Stimulated activated CD4-positive, alpha-beta T cell treated with anti-CD3 and anti-CD28 coated beads, Interleukin-12 subunit alpha, Interleukin-12 subunit beta, amount 100 ng/mL, for 4 hours (primary cell): ENCODE measurements at places on chromosomes 13 and 19.

DNA sequence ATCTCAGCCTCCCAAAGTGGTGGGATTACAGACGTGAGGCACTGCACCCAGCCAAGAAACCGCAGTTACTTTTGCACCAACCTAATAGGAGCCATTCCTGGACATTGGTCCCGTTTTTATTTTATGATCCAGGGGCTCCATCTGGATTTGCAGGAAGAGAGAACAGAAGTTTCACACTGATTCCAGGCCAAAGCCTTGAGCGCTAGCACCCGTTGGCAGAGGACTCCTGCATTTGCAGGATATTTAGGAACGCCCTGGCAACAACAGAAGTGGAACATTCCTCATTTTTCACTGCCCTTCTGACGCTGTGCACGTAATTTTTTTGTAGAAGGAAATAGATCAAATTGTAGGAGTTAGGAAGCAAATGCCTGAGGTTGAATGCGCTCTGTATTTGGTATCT, 11.7 kb upstream of the SULT2A1 start:
- no peak for DNase-seq

DNA sequence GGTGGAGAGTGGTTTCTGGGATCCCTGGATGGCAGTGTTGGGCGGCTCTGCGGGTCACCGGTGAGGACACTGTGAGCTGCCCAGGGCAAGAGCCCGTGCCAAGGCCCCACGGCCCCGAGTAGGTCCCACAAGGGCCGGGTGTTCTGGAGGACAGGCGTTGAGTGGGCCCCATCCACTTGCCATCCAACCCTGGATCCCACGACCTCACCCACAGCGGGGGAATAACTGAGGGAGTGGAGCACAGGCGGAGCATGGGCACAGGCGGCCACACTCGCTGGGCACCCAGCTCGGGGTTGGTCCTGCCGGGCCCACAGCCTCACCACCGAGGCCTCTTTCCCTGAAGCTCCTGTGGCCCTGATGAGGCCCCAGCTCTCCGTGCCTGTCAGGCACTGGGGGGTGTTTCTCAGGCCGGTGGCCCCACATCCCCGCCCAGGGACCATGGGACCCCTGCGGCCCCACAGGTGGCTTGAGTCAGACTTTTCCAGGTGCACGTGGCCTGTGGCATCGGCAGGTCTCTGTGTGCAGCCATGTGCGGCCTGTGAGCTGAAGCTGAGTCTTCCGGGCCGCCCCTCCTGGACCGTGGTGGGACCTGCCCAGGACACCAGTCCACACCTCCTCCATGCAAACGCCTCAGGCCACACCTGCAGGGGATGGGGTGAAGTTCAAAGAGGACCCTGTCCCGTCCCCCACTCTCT, 16.6 kb downstream of the TMEM255B start:
- DNase-seq, result no peak

DNA sequence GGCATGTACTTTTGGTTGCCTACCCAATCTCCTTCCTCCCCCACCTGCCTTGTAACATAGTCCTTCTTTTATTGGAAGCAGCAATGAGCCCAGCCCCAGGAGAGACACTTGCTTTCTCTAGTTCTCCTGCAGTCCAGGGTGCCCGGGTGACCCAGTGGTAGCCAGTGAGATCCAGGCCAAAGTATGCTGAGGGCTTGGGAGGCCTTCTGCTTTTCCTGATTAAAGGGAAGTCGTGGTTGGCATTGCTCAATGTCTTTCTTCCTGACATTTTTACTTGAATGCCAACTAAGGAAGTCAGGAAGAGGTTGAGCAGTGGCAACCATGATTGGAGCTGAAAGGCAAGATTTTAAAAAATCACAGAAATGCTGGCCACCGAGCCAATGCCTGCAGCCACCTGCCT, 25.7 kb downstream of the CNMD start:
- DNase-seq, result no peak

- no peak for DNase-seq
These were observed 45.8 kb downstream of the CAPN12 start for GRCh38 chr19:38698225-38699026.

- no peak for DNase-seq
These were observed 57.9 kb downstream of the KCTD12 start for GRCh38 chr13:76828316-76828741.

DNA sequence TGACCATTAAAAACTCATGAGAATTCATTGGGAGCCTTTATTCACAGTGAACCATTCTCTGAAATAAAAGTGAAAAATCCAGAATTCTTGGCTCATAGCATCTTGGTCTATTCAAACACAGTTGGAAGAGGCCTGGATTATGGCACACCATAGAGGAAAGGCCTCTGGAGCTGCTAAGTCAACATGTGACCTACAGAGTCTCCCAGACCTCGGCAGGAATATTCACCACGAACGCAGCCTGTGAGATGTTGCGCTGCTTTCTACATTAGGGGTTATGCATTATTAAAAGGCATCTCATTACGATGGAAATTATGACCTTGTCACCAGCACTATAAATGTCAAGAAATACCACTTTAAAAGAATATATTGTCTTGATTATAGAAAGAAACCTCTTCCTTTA, 132.6 kb downstream of the EFNB2 start:
- no peak for DNase-seq

GRCh38 chr19:24032651-24033050, 54.3 kb upstream of the ZNF254 start:
- no peak for DNase-seq

DNA sequence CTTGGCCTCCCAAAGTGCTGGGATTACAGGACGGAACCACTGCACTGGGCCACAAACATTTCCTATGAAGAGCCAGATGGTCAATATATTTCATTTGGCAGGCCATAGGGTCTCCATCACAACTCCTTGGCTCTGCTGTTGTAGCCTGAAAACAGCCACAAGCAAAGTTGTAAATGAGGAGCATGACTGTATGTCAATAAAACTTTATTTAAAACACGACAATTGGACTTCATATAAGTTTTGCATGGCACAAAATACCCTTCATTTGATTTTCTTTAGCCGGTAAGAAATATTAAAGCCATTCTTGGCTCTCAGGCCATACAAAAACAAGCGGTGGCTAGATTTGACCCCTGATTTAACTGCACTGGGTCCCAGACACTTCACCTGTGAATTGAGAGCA, 3.1 kb upstream of the FPR1 start:
- no peak for DNase-seq

DNA sequence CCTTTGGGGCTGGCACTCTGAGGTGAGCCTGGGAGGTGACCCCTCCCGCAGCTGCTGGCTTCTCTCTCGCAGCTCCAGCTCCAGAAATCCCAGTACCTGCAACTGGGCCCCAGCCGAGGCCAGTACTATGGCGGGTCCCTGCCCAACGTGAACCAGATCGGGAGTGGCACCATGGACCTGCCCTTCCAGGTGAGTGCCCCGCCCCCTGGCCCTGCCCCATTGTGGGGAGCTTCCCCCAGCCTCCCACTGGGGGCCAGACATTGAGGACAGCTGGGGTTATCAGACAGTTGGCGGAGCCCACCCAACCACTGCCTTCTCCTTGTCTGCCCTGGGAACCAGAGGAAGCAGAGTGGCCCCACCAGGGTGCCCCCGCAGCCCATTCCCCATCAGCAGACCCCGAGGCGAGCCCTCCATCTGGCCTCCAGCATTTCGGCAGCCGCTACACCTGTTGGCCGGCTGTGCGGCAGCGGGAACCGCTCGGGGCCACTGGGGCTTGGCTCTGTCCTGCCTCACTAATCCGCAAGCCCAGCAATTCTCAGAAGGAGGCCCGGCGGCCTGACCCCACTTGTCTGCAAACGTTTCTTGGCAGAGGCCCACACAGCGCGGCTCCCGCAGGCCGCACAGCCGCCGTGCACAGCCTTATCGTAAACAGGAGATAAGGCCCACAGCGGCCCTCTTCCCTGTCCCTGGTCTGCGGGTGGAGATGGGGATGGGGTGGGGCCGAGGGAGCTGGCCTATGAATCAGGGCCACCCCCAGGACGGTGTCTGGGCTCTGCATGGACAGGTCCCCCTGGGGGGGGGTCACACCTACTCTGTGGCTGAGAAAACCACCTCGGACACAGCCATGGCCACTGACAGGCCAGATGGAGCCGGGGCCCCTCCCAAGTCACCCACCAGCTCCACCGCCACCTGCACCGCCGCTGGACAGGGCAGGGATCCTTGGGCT, 48.0 kb downstream of the COMP start:
- DNase-seq, result no peak

- no peak for DNase-seq
These were observed 100.7 kb downstream of the DGKH start for GRCh38 chr13:42149136-42149535.

GRCh38 chr19:41965106-41965505, 6.0 kb upstream of the RABAC1 start:
- no peak for DNase-seq

DNA sequence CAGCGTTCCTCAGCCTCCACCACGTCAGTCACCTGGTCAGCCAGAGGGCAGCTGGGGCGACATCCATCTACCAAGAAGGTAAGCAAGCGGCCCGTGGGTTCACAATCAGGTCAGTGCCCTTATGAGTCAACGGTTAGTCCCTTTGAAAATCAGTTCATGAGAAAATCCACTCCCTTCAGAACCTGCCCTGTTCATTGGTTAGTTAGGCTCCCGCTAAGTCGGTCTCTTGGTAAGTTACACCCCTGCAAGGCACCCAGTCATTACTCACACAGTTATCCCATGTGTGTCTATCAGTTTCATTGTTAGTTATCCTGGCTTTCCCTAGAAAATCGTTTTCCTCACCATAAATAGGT, 564 bp downstream of the SIGLECL1 start:
- DNase-seq, result no peak

DNA sequence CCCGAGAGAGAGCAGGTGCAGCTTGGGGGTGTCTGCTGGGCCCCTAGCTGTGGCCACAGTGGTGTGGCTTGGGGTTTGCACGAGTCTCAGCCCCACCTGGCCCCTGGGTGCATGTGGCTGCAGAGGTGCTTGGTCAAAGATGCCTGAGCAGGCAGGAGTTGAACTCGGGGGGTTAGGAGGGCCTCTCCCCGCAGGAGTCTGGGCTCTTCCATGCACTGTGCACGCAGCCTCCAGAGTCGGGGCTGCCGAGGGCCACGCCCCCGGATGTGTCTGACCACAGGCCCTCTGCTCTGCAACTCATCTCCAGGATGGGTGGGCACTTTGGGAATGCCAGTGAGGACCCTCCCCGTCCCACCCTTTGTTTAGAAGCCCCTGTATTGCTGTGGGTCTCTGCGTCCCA, 91.5 kb upstream of the MCF2L start:
- no peak for DNase-seq

DNA sequence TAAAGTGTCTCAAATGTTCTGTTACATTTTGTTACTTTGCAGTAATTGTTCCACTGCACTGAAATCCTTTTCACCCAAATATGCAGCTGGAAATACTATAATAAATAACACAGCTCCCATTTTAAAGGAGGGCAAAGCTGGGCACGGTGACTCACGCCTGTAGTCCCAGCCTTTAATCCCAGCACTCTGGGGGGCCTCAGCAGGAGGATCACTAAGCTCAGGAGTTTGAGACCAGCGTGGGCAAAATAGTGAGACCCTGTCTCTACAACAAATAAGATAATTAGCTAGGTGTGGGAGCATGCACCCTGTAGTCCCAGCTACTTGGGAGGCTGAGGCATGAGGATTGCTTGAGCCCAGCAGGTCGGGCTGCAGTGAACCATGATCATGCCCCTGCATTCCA, 7.5 kb upstream of the UBAC2 start:
- no peak for DNase-seq

GRCh38 chr13:68056816-68057710, 826.9 kb upstream of the PCDH9 start:
- no peak for DNase-seq

DNA sequence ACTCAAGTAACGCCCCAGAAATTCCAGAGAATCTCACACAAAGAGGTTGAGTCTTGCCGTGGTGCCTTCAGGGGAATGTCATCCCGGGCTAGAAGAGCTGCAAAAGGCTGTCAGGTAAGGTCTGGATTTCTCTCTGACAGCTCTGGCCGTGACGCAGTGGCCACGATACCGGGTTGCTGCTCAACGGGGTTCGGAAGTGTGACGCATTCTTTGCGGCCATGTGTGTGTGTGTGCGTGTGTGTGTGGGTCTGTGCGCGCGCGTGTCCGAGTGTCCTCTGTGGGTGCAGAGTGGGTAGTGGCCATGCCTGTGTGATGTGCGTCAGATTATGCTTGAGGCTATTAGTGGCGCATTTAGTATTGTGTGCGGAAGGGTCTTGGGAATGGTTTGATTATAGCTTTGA, 306 bp downstream of the ZNF540 start:
- peak; percentile 38 for DNase-seq

- no peak for DNase-seq
These were observed 405.8 kb downstream of the FGF9 start for GRCh38 chr13:22076658-22077057.

DNA sequence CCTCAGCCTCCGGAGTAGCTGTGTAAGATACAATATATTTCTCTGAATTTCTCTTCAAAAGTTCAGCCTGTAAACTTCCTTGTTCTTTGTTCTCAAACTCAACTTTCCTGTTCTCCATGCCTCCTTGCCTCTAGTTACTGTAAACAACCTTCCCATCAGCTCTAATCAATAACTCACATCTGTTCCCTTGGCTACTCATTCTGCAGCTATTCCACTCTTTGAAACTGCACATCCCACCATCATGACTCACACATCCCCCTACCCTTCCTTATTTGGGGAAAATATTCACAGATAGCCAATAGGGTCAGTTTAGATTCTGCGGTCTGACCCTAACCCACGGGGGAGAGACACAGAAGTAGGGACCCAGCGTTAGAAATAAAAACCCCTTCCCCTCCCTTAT, 2.0 kb downstream of the ZNF562 start:
- DNase-seq, result no peak

DNA sequence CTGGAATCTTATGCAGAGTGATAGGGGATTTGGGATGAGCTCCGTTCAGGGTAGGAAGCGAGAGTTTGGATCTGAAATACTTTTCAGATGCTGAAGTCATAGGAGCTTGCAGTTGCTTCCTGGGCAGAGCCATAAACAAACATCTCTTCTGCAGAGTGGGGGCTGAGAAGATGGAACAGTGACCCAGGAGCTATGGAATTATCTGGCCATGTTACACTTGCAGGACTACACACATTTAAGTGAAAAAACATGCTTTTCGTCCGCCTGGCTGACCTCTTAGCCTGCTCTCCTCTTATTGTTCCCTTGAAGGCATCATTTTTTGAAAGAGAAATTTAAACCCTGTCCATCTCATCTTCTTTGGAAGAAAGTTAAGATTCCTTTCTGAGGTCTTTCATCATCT, 40.7 kb downstream of the PSG11 start:
- DNase-seq, result no peak

- DNase-seq, result no peak
These were observed 68.6 kb upstream of the FGF14 start for GRCh38 chr13:102470283-102470917.

DNA sequence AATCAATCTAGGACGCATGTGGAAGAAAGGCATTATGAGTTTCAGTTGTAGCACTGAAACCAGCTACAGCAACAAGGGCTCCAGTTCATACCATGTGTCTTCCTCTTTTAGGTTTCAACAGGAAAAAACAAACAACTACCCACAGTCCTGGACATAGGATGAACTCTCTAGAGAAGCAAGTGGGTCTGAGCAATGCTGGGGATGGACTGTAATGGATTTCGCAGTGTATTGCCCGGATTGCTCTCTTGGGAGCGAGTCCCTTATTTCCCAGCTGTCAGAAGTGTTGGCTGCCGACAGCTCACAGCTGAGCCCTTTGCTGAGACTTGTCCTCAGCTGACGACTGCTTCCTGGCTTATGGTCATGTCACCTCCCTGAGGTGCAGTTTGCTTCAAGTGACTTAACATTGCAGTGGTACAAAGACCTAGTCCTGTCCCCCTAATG, 12.1 kb upstream of the MYCBP2 start:
- no peak for DNase-seq

GRCh38 chr19:18760440-18761383, 30.4 kb downstream of the COMP start:
- DNase-seq, result no peak

GRCh38 chr13:113917594-113918371, 53.9 kb upstream of the GAS6 start:
- no peak for DNase-seq

- no peak for DNase-seq
These were observed 379.0 kb downstream of the OXGR1 start for GRCh38 chr13:96615252-96615651.
